Osteocyte (in vitro differentiated cells): ENCODE measurements at places on chromosomes 11 and 22. TPM values are rescaled to one million over a fixed set of nuclear protein-coding genes. Genes with fewer than 3 reads are reported as not detected.

DNA sequence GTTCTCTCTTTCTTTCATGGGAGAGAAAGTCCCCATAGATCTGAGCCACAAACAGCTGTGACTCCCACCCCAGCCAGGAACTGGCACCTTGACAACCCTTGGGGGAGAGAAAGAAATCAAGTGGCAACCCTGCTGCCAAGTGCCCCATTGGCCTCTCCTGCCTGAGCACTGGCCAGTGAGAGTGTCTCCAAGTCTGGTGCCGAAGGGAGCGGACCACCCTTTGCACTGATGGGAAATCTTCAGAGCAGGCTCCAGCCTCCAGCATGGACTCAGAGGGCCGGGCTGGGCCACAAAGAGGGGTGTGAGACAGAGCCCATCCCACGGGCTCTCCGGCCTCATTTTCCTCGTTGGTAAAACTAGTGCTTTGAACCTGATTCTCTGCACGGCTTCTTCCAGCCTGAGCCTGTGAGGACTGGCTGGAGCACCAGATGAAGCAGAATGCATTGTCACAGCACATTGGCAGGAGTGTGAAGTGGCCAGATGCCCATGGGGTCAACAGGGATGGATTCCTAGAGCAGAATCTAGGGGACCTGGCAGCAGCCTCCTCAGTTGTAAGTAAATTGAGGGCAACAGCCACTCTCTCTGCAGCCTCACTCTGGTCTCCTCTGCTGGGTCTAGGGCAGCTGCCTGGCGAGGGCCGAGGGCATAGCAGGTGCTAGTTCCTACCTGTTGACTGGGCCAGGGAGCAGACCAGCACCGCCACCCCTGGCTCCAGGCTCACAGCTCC is 81.4 kb downstream of the TRIM29 start:
- H3K4me3 ChIP-seq: no peak overlapping the region
- H3K36me3 ChIP-seq: no peaks in the 10 kb centered on the region
- no peaks in the 10 kb centered on the region for H3K4me1 ChIP-seq
- H3K27ac ChIP-seq: no peak overlapping the region
- peaks cover 3% of the 10 kb centered on the region for H3K27me3 ChIP-seq

DNA sequence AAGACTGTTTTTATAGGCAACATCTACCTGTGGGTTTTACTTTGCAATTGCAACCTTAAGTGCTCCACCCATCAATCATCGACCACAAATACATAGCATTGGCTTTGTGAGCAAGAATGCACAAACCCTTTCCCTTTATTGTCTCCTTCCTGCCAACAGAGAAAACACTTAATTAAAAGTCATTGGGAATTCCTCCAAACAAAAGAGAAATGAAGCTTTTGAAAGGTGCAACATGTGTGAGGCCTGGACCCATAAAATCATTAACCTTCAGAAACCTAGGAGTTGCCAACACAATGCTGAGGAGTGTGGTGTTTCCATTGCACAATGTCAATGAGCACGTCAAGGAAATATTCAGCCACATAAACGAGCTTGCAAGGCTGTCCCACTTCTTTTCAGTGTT is 223.2 kb downstream of the BLID start:
- H3K27me3 ChIP-seq: no peaks in the 10 kb centered on the region
- DNase-seq: no peak
- H3K4me1 ChIP-seq: peaks cover 51% of the 10 kb centered on the region
- H3K36me3 ChIP-seq: no peaks in the 10 kb centered on the region
- H3K4me3 ChIP-seq: no peak overlapping the region
- H3K27ac ChIP-seq: peak overlapping the region; percentile 61

DNA sequence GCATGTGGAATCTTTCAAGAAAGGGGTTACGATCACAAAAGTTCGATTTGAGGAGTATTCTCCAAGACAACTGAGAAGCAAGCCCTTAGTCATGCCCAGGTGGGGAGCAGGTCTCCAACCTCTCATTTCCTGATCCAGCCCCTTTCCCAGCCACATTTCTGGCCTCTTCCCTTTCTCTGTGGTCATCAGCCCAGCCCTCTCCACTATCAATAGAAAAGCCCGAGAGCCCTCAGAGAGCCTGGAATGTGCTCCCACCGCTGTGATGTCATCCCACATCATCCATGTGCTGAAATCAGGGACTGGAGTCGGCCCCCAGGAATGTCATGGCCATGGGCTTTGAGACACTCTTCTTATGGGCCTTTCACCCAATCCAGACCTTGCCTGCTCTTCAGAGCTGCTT is 62.6 kb downstream of the KCNJ1 start:
- H3K4me1 ChIP-seq: peaks cover 36% of the 10 kb centered on the region
- no peak overlapping the region for H3K4me3 ChIP-seq
- H3K27me3 ChIP-seq: no peaks in the 10 kb centered on the region
- no peak for DNase-seq

DNA sequence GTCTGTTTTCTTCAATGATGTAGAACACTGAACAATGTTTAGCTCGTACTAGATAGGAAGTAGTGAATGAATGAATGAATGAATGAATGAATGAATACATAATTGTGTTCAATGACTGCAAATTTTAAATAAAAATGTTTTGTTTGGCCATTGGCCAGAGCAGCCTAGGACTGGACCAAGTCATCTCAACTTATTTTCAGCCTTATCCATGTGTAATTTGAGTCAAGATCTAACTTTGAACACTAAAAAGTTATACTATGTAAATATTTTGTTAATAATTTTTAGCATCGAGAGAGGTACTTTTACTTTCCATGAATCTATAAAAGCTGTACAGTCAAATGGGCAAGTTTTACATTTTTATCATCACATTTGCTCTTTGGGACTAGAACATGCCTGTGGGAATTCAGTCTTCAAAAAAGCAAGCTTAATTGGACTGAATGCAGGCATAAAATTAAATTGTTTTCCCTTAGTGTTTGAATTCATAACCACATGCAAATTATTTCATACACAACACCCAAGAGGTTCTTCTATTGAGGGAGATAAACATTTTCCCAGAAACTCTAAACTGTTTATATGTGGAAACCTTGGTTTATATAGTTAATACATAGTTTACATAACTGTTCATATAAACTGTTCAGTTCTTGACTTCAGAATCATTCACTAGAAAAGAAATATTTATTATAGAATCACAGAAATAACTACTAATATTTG is 222.1 kb upstream of the ANO3 start:
- no peaks in the 10 kb centered on the region for H3K36me3 ChIP-seq
- no peak overlapping the region for H3K27ac ChIP-seq
- H3K4me1 ChIP-seq: peaks cover 11% of the 10 kb centered on the region
- no peaks in the 10 kb centered on the region for H3K27me3 ChIP-seq

DRICH1 gene
- total RNA-seq: 0.43 TPM in 1 of 2 replicates, not detected in the other
